NCI-H1092 treated with DMSO at 0.1 percent for 48 hours (cell line): ENCODE measurements at places on chromosomes 16 and 17.

DNA sequence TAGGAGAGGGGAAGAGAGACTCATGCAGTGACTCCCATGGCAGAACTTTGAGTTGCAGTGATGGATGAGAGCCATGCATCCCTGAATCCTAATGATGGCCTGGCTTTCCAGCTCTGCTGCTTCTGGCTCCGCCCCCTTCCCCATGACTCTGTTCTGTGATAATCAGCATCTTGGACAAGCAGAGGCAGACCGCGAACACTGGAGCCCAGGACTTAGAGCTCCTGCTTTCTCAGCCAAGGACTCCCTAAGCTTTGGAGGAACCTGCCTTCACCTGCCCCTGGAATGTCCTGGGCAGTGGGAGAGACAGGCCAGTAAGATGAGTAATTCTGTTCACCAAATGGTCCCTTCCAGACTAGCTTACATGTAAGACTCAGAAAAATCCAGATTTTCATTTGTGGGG is 12.5 kb downstream of the CCDC92B start:
- DNase-seq: no peak

DNA sequence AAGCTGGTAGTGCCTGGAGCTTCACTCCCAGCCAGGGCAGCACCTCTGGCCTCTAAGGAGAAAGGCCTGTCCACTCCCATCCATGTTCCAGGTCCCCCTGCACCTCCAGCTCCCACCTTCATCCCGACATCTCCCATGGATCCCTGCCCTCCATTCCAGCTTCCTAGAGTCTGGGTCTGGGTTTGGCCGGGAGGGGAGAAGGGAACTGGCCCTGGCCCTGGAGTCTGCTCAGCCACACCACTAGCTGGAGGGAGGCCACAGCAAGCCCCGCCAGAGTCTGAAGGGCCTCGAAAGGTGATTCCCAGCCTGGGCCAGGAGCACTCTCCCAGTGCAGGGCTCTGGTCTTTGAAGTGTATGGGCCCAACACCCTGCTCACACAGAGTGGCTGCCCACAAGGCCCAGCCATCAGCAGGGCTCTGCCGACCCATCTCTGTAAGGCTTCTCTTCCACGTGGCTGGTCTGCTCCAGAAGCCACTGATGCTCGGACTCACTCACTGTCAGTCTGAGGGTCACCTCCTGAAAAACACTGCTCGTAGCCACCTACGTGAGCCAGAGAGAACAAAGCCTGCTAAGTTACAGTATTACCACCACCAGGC is 4.7 kb downstream of the NAT9 start:
- no peak for DNase-seq

GRCh38 chr17:21269394-21269793 is 15.1 kb upstream of the MAP2K3 start:
- no peak for DNase-seq

GRCh38 chr16:80263848-80264694 is 276.7 kb upstream of the DYNLRB2 start:
- DNase-seq: no peak

- DNase-seq: no peak
Observed at GRCh38 chr17:83173914-83174361, 94.5 kb downstream of the METRNL start.

GRCh38 chr17:40560592-40561293 is 4.5 kb downstream of the CCR7 start:
- no peak for DNase-seq
